ENCODE measurements at places on chromosomes 6 and 20. TPM values are rescaled to one million over a fixed set of nuclear protein-coding genes. Genes with fewer than 3 reads are reported as not detected.

The FOXA2 gene
- polyA plus RNA-seq = 0.16 TPM

The TTBK1 gene
- polyA plus RNA-seq = 0.25 TPM

The EPPIN gene
- polyA plus RNA-seq = 0.14 TPM

The OPRM1 gene
- not detected for polyA plus RNA-seq

The PAK5 gene
- polyA plus RNA-seq = 0.48 TPM

The MICA gene
- polyA plus RNA-seq = 12.2 TPM

The ZC3H12D gene
- 0.54 TPM for polyA plus RNA-seq

The CLDN20 gene
- 0.87 TPM for polyA plus RNA-seq

The MED20 gene
- 42.4 TPM for polyA plus RNA-seq

DNA sequence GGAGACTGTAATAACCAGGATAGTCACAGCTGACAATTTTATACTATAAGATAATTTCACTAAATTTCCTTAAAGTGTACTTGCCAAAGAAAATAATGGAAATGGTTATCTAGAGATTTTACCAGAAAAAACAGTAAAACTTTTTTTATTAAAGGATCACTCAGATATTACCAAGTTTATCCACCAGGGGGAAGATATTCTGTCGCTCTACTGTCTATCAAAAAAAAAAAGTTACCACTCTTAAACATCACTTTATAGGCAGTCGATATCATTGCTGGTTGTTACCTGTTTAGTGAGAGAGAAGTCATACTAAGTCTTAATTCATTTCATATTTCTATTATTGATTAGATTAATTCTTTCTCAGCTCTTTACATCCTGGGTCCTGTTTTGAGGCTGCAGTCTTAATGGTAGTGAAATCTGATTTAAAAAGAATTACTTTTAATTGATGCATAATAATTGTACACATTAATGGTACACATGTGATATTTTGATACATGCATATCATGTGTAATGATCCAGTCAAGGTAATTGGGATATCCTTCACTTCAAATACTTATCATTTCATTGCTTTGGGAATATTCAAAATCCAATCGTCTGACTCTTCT is 18.9 kb downstream of the L3MBTL3 start:
- DNase-seq = no peak

GRCh38 chr6:106145144-106145543 is 59.0 kb downstream of the PRDM1 start:
- DNase-seq = no peak

DNA sequence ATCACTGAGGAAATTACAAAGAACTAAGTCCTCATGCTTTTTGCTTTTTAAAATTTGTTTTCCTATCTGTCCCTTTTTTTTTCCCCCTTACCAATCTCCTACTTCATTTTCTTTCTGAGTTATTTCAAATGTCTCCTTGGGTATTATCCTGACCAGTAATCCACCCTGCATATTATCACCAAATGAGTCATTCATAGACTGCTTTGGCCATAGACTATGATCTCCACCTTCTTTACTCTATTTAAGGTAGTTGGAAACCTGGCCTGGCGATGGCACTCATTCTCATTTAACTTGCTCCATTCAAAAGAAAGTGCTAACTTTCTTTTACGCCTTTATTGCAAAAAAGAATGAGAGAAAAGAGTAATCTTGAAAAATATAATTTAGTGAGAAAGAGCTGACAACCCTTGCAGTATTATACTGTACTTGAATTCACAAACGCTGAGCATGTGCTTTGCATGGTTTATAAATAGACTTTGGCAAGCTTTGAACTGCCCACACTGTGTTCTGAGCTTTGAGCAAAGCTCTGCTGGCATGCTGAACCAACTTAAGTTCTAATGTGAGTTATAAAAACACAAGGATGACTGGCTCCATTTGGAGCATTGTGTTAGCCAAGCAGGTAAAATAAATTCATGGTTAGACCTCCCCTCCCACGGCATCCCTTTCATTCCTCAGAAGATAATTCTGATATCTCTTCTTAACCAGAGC is 198.9 kb downstream of the NKAIN2 start:
- no peak for DNase-seq

DNA sequence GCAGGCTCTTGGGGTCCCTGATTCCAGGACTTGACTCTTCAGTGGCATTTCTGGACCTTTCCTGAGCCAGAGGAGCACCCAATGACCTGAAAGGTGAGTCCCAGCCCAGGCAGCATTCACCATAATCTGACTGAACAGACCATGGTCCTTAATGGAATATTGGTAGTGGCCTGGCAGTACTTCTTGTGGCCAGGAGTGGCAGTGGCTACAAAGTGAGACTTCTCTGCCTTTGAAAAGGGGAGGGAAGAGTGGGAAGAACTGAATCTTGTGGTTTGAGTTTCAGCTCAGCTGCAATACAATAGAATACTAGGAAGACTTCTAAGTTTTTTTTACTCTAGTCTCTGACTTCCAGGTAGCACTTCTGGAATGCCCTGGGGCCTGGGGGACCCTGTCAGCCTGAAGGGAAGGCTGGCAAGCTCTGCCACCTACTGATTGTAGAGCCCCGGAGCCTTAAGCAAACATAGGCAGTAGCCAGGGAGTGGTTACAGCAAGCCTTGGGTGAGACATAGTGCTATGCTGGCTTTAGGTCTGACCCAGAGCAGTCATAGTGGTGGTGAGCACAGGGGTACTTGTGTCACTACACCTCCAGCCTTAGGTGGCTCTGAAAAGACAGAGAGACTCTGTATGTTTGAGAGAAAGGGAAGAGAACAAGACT is 674.2 kb upstream of the MANEA start:
- DNase-seq = no peak

DNA sequence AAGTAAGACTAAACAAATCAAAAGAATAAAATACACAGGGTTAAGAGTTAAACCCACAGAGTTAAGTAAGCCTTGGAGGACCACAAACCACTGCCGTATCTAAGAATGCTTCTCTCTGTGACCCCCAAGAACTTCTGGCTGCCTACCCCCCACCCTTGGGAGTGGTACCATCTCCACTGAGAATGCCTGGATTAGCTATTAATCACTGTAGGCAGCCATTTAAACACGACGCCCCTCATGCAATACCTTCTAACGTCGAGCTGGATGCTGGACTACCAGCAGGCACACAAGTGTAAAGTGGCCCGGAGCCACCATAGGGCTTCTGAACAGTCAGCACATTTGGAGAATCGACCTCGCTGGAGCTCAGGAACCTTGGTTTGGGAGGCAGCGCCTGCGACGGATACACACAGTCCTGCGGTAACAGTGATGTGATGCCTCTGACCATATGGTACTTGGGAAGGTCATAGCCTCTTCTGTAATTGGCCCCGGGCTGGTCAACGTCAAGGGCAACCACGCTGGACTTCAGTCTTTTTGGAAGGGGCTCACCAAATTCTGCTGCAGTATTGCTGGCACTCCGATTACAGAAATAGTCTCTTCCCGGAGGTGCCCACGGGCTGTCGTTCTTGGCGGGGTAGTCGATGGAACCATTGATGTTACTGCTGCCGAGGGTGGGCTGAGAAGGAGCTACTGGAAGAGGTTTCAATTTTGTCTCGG is 18.0 kb downstream of the ZNF217 start:
- no peak for DNase-seq

GRCh38 chr6:163237110-163237509 is 177.4 kb upstream of the QKI start:
- DNase-seq = no peak

GRCh38 chr20:9374480-9374879 is 139.9 kb upstream of the LAMP5 start:
- DNase-seq = no peak

DNA sequence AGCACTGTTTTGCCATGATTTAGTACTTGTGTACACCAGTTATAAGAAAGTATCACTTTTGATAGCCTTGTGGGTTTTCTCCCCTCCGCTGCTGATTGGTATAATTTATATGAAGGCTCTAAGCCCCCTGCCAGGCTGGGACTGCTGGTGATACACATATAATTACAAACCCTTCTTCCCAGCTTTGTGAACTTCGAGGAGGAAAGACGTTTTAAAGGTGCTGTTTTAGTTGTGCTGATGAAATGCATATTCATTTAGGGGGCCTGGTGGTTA is 246.2 kb downstream of the TAF4 start:
- no peak for DNase-seq

DNA sequence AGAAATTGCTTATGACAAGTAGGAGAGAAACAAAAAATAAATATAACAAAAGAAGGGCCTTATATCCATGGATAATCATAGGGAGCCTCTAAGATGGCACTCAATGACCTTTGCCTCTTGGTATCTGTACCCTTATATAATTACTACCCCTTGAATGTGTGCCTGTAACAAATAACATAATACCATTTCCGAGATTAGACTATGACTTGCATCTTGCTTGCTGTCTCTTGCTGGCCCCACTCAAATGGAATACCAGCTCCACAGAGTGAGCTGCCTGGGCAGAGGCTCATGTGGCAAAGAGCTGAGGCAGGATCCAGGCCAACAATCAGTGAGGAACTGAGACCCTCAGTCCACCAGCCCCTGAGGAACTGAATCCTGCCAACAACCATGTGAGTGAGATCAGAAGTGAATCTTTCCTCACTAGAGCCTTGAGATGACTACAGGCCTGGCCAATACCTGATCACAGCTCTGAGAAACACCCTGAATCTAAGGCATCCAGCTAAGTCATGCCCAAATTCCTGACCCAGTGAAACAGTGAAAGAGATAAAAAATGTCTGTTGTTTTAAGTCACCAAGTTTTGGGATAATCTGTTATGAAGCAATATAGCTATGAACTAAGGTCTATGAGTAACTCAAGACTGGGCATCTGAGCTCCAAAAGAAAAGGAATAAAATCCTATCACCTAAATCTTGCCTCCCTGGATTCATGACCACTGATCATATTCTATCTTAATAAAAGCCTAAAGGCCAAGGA is 5.5 kb downstream of the KATNA1 start:
- DNase-seq = no peak
